Pulmonary artery endothelial cell (primary cell): ENCODE measurements at places on chromosomes 7 and 10. TPM values are rescaled to one million over a fixed set of nuclear protein-coding genes. Genes with fewer than 3 reads are reported as not detected.

- no peak for DNase-seq
Observed at GRCh38 chr7:105246679-105247078, 142.0 kb downstream of the SRPK2 start.

- no peak for DNase-seq
Observed at GRCh38 chr7:97298561-97298960, 181.1 kb downstream of the SDHAF3 start.

Gene HDAC9
- total RNA-seq: 4.7 and 10.9 TPM in 2 replicates

DNA sequence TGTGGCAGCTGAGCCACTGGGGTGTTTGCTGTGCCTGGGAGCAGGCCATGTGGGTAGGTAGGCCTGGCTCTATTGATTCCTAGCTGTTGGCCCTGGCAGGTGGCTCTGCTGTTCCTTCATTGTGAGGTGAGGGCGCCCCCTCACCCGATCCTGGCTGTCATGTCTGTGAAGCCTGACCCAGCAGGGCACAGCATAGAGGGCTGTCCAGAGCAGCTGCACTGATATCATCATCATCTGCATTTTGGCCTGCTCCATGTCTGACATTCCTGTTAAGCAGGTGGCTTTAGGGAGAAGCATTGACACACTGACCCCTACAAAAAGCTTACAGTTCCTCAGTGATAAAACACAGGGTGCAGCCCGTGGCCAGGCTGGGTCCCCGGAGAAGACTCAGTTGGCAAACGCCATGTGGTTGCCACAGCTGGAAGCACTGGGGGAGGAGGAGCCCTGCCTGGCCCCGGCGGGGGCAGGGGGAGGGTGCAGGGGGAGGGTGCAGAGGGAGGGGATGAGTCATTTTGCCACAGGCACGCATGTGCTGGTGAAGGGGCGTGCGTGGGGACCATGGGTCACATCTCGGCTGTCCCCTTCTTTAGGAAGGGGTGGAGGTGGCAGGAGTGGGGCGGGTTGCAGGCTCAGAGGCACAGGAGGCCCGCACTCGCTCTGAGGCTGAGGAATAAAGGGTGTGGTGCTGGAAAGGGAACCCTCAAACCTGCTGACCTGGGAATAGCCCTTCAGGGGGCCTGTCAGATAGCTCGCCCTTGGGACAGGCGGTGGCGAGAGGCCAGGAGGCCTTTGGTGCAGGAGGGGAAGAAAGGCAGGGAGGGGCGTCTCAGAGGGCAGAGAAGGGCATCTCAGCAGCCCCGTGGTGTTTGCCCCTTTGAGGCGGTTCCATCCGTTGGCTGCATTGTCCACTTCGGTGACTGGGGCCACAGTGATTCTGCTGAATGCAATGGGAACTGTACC, 31.6 kb downstream of the IKZF1 start:
- no peak for DNase-seq

DNA sequence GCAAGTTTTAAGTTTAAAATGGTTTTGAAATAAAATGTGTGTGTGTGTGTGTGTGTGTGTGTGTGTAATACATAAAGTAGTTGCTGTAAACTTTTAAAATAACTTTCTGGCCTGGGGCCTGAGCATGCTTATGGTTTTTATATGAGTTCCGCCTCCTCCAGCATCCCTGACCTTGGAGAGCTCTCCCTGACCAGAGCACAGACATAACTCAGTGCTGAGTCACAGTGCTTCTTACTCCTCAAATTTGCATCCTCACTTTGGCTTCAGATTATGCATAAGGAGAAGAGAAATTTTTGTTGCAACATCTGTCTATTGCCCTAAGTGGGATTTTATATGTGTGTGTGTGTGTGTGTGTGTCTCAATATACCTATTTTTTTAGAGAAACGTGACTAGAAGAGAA, 200.8 kb downstream of the ELMO1 start:
- no peak for DNase-seq

Gene ABCC2
- 0.66 and 0.99 TPM in 2 replicates for total RNA-seq

- no peak for DNase-seq
Observed at GRCh38 chr10:451856-452255, 237.6 kb downstream of the DIP2C start.
